ENCODE measurements at places on chromosomes 1 and 21. TPM values are rescaled to one million over a fixed set of nuclear protein-coding genes. Genes with fewer than 3 reads are reported as not detected.

- DNase-seq = no peak
Observed at GRCh38 chr1:183821309-183821888, 16.5 kb downstream of the RGL1 start.

- DNase-seq = no peak
Observed at GRCh38 chr1:6675941-6676340, 25.7 kb downstream of the DNAJC11 start.

FAM89A gene
- polyA plus RNA-seq = 14.6 TPM

SPRR4 gene
- not detected for polyA plus RNA-seq

PRDM15 gene
- polyA plus RNA-seq = 3.2 TPM

DNA sequence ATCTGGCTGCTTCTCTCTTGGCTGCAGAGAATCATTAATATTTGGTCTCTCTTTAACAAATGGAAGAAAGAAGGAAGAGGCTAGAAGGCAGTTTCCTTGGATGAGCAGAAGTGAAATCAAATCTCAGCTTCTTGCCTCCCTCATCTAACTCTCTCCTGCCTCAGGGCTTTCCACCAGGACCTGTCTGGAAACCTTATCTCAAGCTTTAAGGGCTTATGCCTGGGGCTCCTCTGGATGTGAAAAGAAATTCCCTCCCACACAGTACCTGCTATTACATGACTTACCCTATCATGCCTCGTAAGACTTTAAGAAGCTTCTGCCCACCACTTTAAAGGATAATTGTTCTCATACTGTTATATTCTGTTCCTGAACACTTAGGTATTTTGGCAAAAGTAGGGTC, 8.9 kb downstream of the VTCN1 start:
- no peak for DNase-seq

GRCh38 chr21:45403133-45403824, 1.7 kb upstream of the COL18A1 start:
- DNase-seq = no peak

GRCh38 chr1:29959356-29959755, 723.0 kb downstream of the PTPRU start:
- no peak for DNase-seq

DNA sequence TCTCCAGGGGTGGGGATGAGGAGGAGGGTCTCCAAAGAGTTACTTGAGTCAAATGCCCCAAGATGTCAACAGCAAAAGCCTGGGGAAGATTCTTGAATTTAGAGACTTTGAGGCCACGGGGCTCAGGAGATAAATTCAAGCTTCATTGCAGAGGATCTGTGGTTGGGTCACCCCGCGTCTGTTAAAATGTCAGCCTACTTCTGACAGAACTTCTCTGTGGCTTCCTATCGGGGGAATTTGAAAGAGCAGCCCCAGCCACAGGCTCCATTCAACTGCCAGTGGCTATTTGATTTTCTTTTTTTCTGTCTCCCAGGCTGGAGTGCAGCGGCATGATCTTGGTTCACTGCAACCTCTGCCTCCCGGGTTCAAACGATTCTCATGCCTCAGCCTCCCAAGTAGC, 62.5 kb upstream of the EFHD2 start:
- no peak for DNase-seq

- DNase-seq = no peak
Observed at GRCh38 chr1:184553845-184554244, 167.0 kb downstream of the C1orf21 start.

KPRP gene
- polyA plus RNA-seq = not detected

DNA sequence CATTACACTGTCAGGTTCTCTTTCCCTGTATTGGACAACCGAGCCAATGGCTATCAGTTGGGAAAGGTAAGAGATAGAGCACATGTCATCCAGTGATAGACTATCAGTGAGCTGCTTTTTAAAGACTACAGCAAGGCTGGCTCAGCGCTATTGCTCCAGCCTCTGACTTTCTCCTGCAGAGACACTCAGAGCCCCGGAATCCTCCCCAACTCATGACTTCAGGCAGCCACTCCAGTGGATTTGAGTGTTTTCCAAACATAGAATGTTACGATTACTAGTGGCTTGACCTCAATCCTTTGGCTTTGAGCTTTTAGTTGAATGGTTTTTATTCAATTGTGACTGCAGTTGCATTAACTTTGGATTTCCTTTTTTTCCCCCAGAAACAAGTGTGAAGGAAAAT, 331.9 kb downstream of the DISC1 start:
- DNase-seq = no peak

MX1 gene
- polyA plus RNA-seq = 20.4 TPM

DNA sequence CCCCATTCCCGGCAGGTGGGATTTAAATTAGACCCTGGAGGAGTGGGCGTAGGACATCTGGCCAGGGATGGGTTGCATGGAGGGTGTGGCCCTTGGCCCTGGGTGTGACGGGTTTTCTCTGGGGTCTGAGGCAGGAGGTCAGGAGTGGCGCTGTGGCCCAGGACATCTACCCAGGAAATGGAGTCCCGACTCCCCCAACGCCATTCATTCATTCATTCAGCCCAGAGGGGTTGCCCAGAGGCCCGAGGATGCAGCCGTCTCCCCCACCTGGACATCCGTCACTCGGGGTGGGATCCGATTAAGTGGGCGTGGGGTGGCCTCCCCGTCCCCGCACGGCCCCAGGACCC, 663 bp downstream of the ATP13A2 start:
- DNase-seq = no peak

DNA sequence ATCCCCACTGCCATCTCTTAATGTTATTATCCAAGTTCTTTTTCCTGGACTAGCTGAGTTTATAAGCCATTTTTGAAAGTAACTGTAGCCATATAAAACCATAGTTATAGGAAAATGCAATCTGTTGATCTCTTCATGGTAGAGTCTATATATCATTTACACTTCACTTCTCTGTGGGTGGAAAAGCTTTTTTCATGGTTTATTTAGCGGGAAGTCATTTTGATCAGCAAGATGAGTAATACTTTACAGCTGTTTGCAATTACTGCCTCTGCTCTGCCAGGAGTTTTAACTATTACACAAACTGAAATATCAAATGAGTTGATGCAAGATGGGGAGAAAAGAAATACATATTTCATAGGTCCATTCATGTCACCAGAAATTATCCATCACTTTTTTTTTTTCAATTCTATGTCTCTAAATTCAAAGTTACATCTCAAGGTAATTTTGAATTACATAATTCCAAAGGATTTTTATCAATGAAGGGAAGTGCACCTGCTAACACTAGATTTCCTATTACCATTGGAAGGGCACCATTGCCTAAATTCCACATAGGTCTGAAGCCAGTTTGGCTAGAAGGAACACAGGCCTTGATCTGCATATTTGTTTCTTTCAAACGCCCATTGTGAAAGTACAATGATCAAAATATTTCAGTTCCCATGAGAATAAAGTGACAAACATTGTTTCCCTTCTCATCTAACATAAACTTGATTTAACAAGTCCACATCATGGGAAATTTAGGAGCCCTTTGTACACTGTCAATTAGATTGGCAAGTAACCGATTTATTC, 296.7 kb downstream of the ZNF326 start:
- no peak for DNase-seq

GCSAML gene
- 0.42 TPM for polyA plus RNA-seq

- no peak for DNase-seq
Observed at GRCh38 chr1:18808550-18808949, 50.9 kb downstream of the TAS1R2 start.
